ENCODE measurements at places on chromosomes 2 and 18.

GRCh38 chr2:240111253-240111652, 24.9 kb downstream of the COPS9 start:
- DNase-seq, result no peak

GRCh38 chr2:202944816-202945215, 32.7 kb downstream of the CARF start:
- no peak for DNase-seq

DNA sequence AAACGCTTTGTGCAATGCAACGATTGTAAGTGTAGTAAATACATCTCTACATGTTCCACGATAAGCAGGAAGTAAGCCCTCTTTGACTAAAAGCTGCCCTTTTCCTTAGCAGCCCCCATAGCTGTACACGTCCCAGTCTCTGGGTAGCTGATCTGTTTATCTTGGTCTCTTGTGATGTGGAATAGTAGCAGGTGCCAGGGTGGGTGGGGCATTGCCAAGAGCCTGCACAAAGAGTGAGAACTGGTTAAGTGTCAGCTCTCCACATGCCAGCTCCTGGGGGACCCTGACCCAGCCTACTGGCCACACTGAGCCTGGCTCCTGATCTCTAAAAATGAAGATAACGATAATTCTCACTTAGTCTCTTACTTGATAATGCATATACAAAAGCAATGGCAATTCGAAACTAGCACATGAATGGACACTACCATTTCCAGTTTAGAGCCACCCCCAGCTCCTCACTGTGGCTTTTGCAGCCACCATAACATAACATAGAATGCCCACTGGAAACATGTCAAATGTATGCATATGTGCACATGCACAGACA, 92.3 kb downstream of the MYT1L start:
- DNase-seq, result no peak

DNA sequence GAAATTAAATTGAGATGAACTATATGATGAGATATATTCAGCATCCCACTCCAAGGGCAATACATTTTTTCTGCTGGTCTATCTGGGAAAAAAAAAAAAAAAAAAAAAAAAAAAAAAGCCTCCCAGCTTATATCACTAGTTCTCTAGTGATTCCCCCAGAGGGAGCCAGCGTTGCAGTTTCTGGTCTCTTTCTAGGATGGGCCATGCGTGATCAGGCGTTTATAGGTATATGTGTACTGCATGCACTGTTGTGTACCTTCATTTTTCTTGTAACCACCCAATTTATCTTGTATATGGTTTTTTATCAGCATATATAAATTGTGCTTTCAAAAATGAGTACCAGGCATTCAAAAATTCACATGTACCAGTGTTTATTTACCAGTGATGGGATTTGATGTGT, 35.1 kb downstream of the DCDC2C start:
- no peak for DNase-seq

GRCh38 chr2:135991861-135992260, 6.4 kb upstream of the DARS1 start:
- DNase-seq, result no peak

GRCh38 chr18:35592298-35592697, 10.8 kb downstream of the GALNT1 start:
- no peak for DNase-seq

- no peak for DNase-seq
These were observed 136.7 kb downstream of the BCL2 start for GRCh38 chr18:63182861-63183260.

DNA sequence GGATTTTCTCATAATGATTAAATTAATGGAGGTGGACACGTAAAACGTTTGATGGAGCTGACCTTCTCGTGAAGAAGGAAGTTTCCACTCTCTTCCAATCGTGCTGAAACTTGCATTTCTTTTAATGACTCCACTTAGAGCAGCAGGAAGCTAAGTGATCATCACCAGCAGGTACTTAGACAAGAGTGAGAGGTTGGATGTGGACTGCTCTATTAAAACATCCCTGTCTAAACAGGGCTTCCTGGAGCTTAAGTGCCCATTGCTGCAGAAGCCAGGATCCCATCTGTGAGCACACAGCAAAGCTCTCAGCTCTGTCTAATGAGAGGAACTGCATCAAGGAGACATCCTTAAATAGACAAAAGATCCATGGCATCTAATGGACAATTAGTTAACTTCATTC, 1539.5 kb upstream of the CELF4 start:
- DNase-seq, result no peak

DNA sequence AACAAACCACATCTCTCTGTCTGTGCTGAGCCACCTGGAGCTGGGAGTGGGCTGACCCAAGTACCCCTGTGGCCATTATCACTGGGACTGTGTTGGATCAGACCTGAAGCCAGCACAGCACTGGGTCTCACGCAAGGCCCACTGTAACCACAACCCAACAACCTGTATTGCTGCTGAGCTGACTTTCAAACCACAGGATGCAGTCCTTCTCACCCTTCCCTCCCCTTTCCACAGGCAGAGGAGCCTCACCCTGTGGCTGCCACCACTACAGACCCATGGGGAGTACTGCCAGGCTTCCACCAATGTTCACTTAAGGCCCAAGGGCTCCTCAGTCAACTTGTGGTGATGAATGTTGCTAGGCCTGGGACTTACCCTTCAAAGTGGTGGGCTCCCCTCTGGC, 135.7 kb downstream of the DIS3L2 start:
- DNase-seq, result no peak

DNA sequence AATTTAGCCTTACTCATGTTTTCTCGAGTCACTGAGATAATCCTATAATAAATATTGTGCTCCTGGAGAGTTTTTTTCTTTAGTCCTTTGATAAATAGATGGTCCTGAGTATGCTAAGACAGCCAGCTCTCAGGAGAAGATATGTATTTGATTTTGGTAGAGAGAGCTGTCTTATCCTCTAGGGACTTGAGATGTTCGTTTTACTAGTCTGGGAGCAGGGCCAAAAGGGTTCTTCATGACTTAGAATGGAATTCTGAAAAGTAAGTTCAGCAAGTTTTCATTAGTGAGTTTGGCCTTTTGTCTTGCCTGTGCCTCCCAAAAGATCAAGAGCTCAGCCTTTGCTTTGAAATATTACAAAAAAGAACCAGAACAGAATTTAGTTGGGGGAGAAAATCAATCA, 246.7 kb downstream of the BABAM2 start:
- no peak for DNase-seq

- DNase-seq, result no peak
These were observed 8.5 kb downstream of the RAB17 start for GRCh38 chr2:237581751-237582746.

DNA sequence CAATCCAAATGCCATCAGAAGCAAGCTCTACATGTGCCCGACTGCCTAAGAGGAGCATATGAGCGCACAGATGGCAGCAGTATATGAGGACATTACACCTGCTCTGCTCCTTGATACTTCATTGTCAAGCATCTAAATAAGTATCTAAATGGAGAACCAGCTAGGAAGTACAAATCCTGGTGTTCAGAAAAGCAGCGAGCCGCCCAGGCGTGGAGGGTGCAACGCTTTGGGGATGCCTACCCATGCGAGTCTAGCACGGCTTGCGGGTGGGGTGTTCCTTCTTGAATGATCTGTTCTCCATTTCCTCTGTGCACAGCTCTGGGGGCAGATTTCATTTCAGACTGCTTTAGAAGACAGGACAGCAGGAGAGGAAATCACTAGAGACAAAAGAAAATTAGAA, 63.0 kb upstream of the BCL2L11 start:
- DNase-seq, result no peak

DNA sequence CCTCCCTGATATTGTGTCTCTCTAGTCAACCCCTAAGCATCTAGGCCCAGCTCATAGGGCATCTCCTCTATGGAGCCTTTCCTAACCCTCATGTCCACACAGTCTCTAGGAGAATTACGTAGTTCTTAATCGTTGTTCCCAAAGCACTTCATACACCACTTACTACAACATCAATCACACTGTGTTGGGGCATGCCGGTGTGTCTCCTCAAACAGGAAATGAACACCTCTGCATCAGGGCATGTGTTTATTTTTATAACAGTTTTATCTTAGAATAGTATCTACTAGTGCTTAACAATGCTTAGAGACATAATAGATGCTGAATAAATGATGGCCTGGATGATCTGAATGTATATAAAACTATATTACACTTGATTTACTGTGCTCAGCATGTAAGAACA, 19.7 kb downstream of the CYP1B1 start:
- DNase-seq, result no peak

- no peak for DNase-seq
These were observed 668.7 kb downstream of the SLC4A3 start for GRCh38 chr2:220296174-220296573.

GRCh38 chr2:134441153-134441863, 187.4 kb downstream of the MGAT5 start:
- no peak for DNase-seq

DNA sequence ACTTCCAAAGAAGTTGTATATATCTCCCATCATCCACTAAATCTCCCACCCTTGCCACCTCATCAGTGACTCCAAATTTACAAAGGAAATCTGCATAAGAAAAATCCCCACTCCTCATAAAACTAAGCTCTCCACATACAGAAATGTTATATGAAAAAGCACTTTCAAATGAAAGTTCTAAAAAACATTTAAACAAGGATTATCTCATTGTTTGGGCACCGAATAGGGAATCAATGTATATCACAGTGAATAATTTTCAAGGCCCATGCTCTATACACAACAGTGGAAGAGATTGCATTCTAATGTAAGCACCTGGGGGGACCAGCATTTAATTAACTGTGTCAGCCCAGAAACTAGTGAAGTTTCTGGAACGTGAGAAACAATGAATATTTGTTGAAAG, 70.1 kb downstream of the OSR1 start:
- no peak for DNase-seq

- DNase-seq, result no peak
These were observed 54.8 kb upstream of the CCDC141 start for GRCh38 chr2:179104736-179105135.

DNA sequence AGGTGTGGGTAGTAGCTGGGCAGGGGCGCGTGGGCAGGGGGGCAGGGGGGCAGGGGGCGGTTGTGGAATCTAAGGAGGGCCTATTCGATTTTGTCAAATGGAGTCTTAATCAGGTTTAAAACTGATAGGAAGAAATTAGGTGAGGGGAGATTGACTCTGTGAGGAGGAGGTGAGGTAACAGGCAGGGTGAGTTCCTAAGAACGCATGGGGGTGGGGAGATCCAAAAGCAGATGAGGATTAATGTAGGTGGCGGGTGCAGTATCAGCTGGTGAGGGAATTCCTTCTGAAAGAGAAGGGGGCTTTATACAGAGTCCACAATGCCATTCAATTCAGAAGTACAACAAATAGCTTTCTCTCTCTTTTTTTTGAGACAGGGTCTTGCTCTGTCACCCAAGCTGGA, 72.7 kb downstream of the CAB39 start:
- no peak for DNase-seq

GRCh38 chr18:63229971-63230370, 89.6 kb downstream of the BCL2 start:
- no peak for DNase-seq

- DNase-seq, result no peak
These were observed 74.5 kb downstream of the MYO3B start for GRCh38 chr2:170252414-170252813.

GRCh38 chr2:231497651-231498050, 32.6 kb downstream of the NMUR1 start:
- DNase-seq, result no peak

DNA sequence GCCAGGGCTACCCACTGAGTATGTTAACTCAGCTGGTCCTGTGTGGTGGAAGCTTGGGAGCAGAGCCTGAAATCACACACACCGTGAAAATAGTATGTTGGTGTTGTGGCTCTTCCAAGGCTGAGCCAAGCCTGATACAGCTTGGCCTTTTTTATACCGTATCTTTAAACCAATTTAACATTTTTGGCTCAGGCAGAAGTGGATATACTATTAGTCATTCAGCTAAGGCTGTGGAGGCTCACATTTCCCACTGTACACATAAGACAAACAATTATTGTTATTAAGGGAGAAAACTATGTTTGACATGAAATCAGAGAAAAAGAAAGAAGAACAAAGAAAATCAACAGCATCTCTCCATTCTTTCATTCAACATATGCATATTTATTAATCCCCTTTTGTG, 159.0 kb downstream of the BCL11A start:
- no peak for DNase-seq

GRCh38 chr2:191797500-191797899, 49.4 kb downstream of the CAVIN2 start:
- no peak for DNase-seq

DNA sequence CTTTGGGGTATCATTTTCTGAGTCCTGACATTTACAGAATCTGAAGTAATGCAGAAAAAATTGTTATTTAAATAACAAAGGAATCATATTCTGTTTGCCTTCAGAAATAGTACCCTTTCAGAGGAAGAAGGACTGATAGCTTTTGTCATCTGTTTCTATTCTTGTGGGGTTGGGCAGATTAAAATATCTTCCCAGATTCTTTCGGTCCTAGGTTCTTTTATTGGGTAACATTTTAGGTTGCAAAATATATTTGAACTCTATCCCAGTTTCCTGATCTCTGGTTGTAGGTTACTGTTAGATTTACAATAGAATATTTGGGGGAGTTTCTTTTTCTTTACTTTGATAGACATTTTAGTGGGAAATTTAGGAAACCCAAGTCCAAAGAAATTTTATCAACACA, 550.5 kb downstream of the SPAG16 start:
- no peak for DNase-seq

GRCh38 chr2:232542715-232543467, 3.4 kb downstream of the CHRNG start:
- DNase-seq, result no peak

DNA sequence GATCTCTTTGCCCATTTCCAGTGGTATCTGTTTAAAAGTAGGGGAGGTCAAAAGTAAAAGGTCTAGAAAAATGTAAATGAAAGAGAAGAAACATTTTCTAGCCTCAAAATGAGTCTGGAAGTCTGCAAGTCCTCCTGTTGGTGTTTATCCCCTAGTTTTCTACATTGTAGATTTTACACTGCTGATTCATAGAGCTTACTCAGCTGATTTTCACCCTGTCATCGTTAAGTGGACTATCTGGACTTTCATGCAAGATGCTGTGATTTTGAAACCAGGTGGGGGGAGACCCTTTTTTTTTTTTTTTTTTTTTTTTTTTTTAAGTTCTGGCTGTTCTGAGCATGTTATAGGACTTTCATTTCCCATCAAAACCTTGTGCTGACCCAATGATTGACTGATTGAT, 10.3 kb downstream of the HOXD3 start:
- no peak for DNase-seq

- no peak for DNase-seq
These were observed 75.8 kb upstream of the LRPPRC start for GRCh38 chr2:44071454-44072046.

- no peak for DNase-seq
These were observed 12.7 kb upstream of the KCNK3 start for GRCh38 chr2:26679867-26680266.

DNA sequence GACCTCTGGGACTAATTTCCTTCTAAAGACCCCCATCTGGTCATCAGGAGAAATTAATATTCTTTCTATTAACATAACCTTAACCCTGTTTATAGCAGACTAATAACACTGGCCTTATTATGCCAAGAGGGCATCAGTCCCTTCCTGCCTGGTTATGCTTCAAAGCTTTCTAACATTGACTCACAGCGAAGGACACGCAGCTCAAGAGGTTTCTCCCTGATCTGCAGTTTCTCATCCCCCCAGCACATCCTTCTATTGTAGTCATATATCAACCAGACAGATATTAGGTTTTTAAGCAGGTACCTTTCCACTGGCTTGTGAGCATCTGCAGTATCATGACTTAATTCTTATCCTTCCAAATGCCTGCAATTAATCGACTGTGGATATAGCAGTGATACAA, 100.0 kb upstream of the CXCR4 start:
- DNase-seq, result no peak
